T1000 (cell line): ENCODE measurements at places on chromosomes 5 and 9.

DNA sequence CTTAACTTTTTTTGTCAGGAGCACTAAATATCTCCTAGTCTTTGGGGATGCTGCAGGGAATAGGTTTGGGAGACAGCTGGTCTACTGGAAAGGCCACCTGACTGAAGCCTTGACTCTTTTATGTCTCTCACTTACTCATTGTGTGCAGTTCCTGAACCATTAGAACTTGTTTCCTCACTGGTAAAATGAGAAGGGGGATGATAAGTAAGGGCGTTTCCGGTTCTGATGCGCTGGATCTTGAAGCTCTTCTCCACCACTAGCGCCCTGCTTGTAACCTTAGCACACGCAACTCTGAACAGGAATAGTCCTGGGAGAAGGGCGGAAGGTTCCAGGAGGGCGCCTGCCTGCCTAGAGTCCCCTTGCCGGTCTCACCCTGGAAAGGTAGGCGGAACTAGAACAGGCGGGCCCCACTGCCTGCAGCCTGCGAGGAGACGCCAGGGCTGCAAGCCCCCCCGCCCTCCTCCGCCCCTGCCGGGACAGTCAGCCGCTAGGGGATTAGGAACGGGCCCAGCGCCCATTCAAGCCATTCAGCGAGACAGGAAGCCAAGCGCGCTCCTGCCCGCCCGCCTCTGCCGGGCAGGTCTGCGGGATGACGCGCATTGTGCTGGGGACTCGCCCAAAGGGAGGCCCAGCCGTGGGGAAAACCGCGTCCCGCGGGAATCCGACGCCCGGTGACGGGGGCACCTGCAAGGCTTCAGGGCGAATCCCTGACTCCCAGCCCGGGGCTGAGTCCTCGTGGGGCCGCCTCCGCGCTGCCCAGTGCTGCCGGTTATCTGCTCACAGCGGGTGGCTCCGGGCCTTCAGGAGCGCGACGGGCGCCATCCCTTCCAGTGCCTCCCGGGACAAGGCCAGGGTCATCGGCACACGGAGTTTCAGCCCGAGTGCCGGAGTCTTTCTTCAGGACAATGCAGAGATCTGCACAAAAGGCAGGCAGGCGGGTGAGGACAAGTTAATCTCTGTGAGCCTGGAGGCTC lies 44.0 kb upstream of the XPA start:
- DNase-seq, result no peak

GRCh38 chr5:139363937-139364336 lies 19.2 kb downstream of the SLC23A1 start:
- DNase-seq, result no peak

DNA sequence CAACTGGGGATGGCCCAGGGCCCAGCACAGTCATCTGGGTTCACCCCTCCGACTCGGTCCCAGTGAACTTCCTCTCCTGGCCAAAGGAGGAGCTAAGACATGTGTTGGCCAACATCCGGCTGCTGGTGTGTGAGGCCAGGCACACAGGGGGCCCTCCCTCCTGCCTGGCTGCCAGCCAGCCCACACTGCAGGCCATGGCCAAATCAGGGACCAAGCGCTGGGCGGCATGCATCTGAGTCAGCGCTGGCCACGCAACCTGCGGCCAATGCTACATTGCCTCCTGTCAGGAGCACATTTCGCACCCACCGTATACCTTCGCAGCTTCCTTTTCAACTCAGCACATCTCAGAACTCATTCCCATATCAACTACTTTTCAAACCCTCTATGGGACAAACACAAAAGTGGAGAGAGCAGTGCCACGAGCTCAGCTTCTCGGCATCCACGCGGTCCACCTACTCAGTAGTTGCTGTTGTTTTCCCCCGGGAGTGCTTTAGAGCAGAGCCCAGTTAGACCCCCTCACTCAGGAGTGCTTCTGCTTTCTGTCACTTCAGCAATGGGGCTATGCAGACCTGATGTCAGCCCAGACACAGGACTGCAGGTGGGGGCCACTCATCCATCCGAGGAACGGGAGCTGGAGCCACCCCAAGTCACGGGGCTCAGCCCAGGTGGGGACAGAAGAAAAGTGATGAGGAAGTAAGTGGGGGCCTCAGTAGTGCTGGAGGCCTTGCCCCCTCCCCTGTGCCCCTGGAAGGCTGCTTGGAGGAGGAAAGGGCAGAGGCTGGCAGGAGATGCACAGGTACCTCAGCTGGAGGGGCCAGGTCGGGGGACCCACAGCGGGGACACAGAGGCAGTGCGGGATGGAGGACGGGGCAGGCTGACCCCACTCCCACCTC lies 13.9 kb downstream of the NINJ1 start:
- DNase-seq, result peak; percentile 86

DNA sequence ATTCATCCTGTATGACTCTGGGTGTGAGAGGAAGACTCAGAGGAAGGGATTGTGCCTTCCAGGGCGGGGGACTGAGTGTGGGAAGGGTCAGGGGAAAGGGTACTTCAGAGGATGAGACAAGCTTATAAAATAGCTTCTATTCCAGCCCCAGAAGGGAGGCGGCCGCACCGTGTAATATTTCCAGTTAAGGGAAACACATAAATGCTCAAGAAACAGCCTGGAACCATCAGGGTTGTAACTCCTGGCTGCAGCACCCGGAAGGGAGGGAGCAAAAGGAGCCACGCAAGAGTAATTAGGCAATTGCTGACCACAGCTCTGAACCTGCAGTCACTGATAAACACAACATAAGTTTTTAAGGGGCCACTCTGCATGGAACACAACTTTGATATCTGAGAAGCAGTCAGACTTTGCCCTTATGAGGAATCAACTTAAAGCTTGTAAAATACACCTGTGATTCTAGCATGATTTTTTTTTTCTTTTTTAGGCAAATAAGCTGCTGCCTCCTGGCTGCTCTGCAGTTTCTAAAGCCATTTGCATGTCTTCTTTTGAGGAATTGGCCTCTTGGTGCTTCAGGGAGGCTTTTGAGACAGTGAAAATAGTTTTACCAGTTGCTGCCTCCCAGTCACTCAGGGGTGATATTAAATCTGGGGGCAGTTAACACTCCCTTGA lies 382.7 kb downstream of the ENC1 start:
- no peak for DNase-seq

GRCh38 chr5:101894985-101895384 lies 401.1 kb downstream of the SLCO4C1 start:
- no peak for DNase-seq

DNA sequence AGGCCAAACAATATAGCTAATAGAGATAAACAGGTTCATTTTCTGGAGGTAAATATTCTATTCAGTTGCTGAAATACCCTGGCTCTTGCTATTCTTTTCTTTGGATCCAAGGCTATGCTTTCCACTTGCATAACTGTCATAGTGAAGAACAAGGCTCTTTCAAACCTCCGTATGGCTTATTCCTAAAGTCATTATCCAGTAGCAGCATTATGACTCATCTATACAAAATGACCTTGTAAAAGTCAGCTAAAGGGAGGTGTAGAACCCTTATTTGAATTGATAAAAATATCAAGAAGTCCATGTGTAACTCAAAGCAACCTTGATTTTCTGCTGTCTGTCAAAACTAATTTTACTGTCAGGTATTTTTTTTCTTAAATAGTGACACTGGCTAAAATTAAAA lies 447.8 kb downstream of the PLK2 start:
- no peak for DNase-seq

DNA sequence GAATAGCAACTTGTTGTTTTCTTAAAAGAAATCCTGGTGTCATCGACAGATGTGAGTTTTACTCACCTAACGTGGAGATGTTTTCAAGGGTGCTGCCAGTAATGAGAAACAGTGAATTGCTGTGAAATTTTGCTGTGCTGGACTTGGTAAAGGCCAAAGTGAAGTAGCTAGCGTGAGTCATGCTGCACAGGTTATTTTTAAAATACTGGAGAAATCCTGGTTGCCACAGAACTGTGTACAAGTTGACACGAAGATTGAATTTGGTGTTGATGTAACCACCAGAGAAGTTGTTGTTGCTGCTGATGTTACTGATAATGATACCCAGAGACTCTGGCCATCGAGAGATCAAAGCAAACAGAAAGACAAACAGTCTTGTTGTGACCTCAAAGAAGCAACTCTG lies 187.9 kb upstream of the NFIL3 start:
- no peak for DNase-seq

- DNase-seq, result no peak
Measured at GRCh38 chr9:73180403-73180802, 28.7 kb downstream of the ANXA1 start.

GRCh38 chr9:136805207-136805740 lies 2.5 kb upstream of the RABL6 start:
- no peak for DNase-seq

DNA sequence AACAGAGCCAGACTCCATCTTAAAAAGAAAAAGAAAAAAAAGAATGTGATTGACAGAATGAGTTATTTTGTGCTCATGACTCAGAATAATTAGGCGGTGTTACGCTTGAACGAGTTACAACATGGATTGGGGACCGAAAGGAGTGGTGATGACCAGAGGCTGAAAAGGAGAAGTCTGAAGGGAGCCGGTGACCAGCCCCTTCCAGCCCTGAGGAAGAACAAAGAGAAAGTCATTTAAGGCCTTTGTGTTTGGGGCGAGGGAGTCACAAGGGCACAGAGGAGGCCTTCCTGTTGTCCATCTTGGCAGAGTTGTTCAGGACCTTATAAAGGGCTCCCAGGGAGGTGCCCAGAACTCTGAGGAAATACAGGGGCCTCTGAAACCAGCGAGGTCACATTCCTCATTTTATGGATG lies 131.6 kb downstream of the GOLPH3 start:
- peak; percentile 21 for DNase-seq

GRCh38 chr9:124062172-124062571 lies 50.6 kb downstream of the LHX2 start:
- DNase-seq, result no peak

DNA sequence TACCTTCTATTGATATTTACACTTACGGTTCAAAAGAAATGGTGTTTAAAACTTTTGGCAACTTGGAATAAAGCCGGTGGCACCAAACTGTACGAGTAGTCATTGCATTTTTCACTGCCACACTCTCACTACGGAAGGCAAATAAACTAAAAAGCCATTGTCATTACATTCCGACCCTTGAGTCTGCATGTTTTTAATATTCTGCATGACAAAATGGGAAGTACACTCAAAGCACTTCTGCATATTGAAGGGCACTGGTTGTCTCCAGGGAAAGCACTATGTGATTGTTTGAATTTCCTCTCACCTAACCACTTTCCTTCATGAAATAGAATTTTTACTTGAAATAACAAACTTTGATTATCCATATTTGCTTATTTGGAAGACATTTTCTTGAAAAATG lies 426.3 kb downstream of the CETN3 start:
- DNase-seq, result no peak

DNA sequence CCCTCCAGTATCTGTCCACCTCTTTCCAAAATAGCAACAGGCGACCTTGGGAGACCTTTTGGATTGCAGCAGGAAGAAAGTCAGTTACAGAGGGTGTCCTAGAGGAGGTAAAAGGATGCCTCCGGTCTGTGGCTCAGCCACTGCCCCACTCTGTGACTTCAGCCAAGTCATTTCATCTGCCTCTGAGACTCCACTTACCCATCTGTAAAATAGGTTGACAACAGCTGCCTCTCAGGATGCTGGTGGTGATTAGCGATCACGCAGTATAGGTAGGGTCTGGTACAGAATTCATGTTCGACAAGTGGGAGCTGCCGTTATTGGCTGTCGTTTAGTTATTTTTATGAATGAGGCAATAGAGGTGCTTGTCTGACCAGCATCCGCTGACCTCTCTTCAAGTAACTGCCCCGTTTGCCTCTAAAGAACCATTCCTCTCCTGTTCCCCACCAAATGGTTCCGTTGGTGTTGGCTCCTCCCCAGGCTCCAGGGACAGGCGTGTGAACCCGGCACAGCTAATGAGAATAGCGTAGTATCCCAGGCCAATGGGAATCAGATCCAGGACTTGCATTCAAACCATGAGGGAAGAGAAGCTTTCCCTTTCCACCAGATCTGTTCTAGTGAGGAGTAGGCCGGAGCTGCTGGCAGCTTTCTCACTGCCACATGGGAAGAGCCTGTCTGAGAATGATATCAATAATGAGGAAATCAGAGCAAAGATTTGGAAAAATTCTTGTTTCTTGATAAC lies 64.1 kb downstream of the SMIM23 start:
- DNase-seq, result no peak

DNA sequence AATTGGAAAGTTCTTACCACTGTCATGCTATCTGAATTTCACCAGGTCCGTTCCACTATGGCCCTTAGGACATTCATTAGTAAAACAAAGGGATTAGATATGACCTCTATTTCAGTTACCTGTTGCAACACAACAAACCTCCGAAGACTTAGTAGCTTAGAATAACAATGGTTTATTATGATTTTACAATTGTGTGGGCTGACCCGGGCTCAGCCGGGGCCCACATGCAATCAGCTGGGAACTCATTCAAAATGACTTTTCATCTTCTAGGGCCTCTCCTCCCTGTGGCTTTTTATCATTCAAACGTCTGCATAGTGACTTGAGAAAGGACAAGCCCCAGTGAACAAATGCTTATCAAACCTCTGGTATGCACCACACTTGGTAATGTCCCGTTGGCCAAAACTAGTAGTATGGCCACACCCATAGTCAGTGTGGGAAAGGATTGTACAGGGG lies 2.3 kb upstream of the FBXW11 start:
- no peak for DNase-seq

- DNase-seq, result no peak
Measured at GRCh38 chr9:98365227-98365669, 109.8 kb upstream of the TBC1D2 start.
